Panc1 (cell line): ENCODE measurements at places on chromosomes 3 and 15. TPM values are rescaled to one million over a fixed set of nuclear protein-coding genes. Genes with fewer than 3 reads are reported as not detected.

CAPN3 gene
- 0.31 TPM for total RNA-seq

MAGEF1 gene
- total RNA-seq, result 27.7 TPM

- no peak for DNase-seq
- H3K36me3 ChIP-seq, result no peaks in the 10 kb centered on the region
- H3K4me1 ChIP-seq, result no peaks in the 10 kb centered on the region
- no peak overlapping the region for H3K4me3 ChIP-seq
- H3K27ac ChIP-seq, result no peak overlapping the region
- H3K27me3 ChIP-seq, result no peaks in the 10 kb centered on the region
These were observed 154.1 kb downstream of the FBLN2 start for GRCh38 chr3:13703071-13703470.

- DNase-seq, result no peak
- no peaks in the 10 kb centered on the region for H3K36me3 ChIP-seq
- no peaks in the 10 kb centered on the region for H3K4me1 ChIP-seq
- no peaks in the 10 kb centered on the region for H3K27me3 ChIP-seq
- no peak overlapping the region for H3K27ac ChIP-seq
These were observed 241.0 kb downstream of the NSUN3 start for GRCh38 chr3:94303897-94304296.

DNA sequence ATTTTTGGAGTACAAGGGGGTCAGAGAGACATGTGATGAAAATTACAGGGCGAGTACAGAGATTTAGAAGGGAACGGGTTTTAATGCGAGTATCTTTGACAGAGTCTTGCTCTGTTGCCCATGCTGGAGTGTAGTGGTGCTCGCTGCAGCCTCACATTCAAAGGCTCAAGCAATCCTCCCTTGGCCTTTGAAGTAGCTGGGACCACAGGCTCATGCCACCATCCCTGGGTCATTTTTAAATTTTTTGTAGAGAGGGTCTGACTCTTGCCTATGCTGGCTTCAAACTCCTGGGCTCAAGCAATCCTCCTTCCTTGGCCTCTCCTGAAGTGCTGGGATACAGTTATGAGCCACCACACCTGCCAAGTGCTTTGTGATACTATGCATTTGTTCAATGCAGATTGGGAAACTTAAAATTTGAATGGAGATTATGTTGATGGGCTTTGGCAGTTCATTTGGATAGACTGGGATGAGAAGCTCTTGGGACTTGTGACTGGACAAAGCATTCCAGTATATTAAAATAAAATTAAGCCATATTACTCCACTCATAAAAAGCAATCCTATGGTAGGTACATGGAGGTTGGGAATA is 4.0 kb upstream of the LMLN start:
- peaks cover 13% of the 10 kb centered on the region for H3K36me3 ChIP-seq
- no peak overlapping the region for H3K4me3 ChIP-seq
- no peaks in the 10 kb centered on the region for H3K27me3 ChIP-seq
- H3K27ac ChIP-seq, result no peak overlapping the region

- DNase-seq, result peak; percentile 35
- no peak overlapping the region for H3K4me3 ChIP-seq
- no peaks in the 10 kb centered on the region for H3K36me3 ChIP-seq
- no peaks in the 10 kb centered on the region for H3K4me1 ChIP-seq
These were observed 40.4 kb downstream of the WHAMM start for GRCh38 chr15:82849556-82850512.

GRCh38 chr3:32432711-32433530 is 41.3 kb downstream of the CMTM7 start:
- H3K4me3 ChIP-seq, result no peak overlapping the region
- no peaks in the 10 kb centered on the region for H3K27me3 ChIP-seq
- H3K4me1 ChIP-seq, result peaks cover 5% of the 10 kb centered on the region
- no peak overlapping the region for H3K27ac ChIP-seq
- DNase-seq, result no peak
- no peaks in the 10 kb centered on the region for H3K36me3 ChIP-seq
